ENCODE measurements at places on chromosomes 2 and 18. TPM values are rescaled to one million over a fixed set of nuclear protein-coding genes. Genes with fewer than 3 reads are reported as not detected.

The COL4A3 gene
- total RNA-seq = 0.08 TPM

The PRADC1 gene
- total RNA-seq = 101 TPM

The MAP3K20 gene
- total RNA-seq = 28.5 TPM

DNA sequence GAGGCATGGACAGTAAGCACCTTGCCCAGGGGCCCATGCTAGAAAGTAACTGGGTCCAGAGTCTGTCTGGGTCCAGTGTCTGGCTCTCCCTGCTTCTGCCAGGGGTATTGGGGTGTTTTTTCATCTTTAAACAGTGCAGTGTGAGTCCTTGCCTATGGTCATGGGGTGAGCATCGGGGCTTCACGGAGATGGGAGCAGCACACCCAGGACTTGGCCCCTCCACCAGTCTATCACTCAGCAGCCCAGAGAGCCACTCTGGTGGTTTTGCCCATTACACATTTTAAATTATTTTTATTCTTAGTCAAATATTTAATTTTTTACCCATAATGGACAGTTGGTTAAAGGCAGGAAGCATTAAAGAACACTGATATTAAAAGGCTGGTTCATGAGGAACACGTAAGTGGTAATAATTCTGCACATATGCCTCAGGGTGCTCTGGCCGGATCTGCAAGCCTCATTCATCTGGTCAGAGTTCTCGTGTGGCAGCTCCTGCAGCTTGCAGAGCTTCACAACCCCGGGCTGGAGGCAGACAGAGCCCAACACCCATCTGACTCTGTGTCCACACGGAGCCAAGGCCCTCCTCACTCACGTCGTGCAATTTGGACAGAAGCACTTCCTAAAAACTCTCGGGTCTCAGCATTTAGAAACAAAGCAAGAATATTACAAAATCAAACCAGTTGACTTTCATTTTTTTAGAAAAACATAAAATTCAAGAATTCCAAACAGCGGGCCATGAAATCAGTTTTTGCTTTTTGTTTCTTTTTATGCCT lies 204.1 kb downstream of the CTIF start:
- DNase-seq = peak; percentile 32

GRCh38 chr18:46559946-46560670 lies 96.9 kb downstream of the LOXHD1 start:
- no peak for DNase-seq

GRCh38 chr2:9830685-9831410 lies 12.4 kb upstream of the TAF1B start:
- DNase-seq = no peak

DNA sequence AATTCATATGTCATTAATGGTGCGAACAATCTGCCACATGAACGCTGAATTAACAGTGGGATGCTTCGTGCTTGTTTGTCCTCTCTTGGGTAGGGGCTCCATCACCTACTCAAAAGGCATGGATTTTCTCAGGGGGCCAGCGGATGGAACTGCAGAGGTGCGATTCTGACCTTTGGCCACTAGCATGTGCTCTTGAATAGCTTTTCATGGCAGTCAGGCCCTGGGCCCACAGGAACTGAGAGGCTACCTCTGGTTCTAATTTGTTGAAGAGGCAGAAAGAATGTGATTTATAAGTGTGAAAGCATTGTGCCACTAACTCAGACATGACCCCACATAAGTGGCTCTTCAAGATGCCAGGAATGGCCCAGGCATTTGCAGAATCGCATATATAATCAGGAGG lies 283.2 kb downstream of the INSIG2 start:
- peak; percentile 15 for DNase-seq

The UGT1A5 gene
- not detected for total RNA-seq

The LAMA3 gene
- total RNA-seq = 1.2 TPM

GRCh38 chr18:6363216-6363615 lies 51.5 kb downstream of the L3MBTL4 start:
- no peak for DNase-seq

Measured in myocyte (in vitro differentiated cells).